Thoracic aorta (tissue), 2 donors: ENCODE measurements at places on chromosomes 6 and 20. TPM values are rescaled to one million over a fixed set of nuclear protein-coding genes. Genes with fewer than 3 reads are reported as not detected.

DNA sequence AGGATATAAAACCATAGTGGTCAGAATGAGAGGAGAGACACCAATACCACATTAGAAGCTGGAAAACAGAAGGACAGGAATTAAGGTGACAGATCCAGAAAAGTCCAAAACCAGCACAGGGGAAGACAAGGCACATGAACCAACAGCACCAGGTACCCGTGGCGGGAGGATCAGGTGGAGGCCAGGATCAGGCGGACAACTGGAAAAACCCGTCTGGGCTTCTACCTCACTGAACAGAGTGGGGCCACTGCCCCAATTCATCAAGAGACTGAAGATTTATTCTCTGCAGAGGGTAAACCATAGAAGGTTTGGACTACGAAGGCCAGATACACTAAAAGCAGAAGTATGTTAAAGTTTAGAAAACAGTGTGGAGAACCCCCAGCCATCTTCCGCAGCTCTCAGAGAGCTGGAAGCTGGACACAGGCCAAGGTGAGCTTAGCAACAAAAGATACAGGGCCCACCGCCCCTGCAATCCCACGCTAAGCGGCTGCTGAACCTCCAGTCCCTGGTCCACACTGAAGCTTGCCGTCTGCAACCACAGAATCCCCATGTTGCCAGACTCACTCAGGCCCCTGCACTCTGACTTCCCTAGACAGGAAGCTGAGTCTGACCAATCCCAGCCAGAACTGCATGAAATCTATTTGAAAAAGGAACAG, 29.9 kb downstream of the ABHD12 start:
- DNase-seq: no peak

GRCh38 chr6:35214869-35215664, 1.3 kb downstream of the SCUBE3 start:
- DNase-seq: no peak

GRCh38 chr6:33177552-33178446, 14.5 kb downstream of the COL11A2 start:
- no peak for DNase-seq

- DNase-seq: no peak
Measured at GRCh38 chr6:5736016-5736738, 270.5 kb downstream of the NRN1 start.

DNA sequence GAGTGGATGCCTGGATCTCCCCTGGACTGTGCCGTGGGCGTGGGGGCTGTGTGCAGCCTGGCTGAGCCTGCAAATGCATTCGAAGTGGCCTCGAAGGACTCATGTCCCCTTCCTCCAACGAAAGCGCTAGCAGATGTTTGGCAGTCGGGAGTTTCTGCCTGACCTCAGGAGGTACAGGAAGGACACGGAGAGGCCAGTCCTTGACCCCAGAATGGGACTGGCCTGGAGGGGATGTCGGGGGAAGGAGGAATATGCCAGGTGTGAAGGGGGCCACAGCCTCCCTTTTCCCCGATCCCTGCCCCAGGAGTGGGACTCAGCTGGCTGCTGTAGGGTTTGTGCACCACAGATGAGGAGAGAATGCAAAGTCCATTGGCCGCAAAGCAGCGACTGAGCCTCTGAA, 45.6 kb downstream of the APCDD1L start:
- DNase-seq: no peak

- DNase-seq: no peak
Measured at GRCh38 chr20:21515300-21516179, 1.7 kb upstream of the NKX2-2 start.

DNA sequence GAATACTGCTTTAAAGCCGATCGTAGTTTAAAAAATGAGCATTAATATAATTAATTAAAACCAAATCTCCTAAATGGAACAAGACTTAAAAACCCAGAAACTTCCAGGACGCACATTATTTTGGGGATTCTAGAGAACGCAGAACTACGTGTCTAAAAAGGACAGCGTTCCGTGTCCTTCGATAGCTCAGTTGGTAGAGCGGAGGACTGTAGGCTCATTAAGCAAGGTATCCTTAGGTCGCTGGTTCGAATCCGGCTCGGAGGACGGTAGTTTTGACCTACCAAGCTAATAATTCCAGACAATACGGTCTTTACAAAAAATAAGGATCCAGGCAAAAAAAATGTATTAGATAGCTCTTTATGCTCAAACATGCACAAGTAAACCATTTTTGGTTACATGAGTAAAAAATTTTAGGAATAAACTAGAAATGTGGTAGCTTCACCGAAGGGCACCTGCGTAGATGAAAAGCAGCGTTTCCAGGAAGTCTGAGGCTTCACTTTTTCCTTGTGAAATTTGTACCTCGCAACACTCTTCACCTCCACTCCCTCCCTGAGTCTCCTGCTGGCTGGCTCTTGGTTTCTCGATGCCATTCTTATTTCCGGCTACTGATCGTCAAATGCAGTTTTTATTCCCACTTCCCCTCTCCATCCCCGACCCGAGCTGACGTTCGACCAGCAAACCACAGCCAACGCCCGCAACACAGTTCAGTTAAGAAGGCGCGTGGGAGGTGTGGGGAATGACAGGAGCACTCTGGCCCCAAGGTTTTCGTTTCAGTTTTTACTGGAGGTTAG, 19.6 kb upstream of the ABT1 start:
- no peak for DNase-seq

DNA sequence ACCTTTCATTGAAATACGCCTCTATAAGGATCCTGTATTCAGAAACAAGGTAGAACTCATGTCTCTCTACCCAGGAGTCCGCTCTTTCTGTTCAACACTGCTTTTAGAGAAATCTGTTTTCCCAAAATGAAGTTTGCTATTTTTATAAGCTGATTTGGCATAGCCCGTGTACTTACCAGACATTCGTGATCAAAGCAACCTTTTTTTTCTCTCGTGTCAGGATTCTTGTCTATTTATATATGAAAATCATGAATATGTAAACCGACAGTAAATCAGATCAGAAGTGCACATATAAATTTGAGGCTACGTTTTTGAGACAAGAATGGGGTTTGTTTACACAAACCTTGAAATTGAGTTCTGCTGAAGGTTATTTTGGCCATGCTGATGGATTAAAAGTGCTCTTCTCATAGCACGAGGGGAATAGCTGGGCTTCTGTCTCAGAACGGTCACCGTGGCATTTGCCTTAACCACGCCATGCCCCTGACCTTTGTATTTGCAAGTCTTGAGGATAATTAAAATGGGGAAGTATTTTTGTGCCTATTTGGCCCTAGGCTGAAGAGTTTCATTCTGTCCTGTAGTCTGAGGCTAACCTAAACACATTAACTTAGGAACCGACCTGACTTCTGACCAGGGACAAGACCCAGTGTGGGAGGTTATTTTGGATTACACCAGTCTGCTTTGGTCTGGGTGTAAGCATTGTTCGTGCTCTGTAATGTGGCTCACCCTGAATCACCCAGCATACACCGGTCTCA, 118.6 kb downstream of the MAP3K4 start:
- DNase-seq: no peak

DNA sequence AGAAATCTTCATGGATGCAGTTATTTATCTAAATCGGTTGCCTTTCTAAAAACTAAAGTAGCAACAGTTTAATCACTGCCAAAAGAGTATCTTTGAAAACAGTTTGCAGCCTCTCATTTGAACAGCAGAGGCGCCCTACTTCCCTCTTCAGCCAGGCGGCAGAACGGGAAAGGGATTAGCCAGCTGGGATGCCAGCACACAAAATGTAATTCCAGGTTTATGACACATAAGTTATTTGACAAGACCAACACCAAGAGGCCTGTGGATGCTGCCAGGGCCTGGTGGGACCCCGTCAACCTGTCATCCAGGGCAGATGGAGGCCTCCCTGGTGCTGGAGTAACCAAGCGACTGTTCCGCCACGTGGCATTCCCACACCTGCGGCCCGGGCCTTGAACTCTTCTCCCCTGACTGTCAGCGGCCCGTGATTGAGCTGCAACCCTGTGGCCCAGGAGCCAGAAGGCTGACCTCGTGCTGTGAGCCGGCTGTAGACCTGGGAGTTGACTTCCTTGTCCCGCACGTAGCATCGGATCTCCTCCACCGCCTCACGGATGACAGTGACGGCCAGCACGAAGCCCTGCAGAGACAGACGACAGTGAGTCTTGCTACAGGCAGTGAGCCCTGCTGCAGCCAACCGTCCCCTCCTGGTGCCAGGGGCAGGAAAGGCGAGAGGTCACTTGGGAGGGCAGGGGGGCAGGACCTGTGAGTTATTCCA, 55.5 kb downstream of the ATP9A start:
- no peak for DNase-seq

GRCh38 chr6:125154761-125155135, 1.2 kb downstream of the TPD52L1 start:
- no peak for DNase-seq

DNA sequence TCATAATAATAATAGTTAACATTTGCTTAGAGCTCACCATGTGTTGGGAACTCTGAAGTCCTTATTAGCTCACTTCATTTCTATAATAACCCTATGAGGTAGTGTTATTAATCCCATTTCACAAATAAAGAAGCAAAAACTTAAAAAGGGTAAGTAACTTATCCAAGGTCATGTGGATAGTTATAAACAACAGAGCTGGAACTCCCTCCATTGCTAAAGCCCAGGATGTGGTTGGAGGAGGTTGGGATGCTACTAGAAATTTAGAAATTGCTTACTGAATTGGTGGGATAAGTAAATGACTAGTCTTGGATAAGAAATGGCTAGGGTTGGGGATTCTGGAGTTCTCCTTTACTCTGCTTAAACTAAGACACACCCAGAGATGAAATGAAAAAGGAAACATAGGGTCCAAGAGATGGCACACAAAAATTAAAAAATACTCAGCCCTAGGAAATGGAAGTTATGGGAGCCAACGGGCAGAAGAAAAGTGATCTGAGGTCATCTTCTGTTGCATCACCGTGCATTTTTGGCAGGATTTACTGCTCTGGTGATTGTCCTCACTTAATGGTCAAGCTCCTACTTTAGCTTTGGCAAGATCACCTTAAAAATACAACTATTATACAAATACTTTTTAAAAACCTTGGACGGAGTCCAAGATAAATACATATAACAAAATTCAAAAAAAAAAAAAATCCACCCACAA, 7.7 kb upstream of the CLIC5 start:
- DNase-seq: no peak

GRCh38 chr6:39226639-39227329, 2.5 kb downstream of the KCNK5 start:
- no peak for DNase-seq

DNA sequence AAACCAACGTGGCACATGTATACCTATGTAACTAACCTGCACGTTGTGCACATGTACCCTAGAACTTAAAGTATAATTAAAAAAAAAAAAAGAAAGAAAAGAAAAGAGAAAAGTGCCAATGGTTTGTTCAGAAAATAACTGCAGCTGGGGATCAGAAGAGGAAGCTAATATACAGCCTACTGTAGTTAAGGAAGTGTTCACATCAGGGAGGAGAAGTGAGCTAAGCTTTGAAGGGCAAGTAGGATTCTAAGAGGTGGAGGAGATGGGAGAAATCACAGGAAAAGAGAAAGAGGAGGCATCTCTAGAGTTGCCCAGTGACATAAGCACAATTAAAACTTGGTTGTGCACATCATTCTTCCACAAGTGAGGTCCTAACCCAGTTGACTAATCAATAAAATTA, 214.4 kb upstream of the DTNBP1 start:
- DNase-seq: no peak

- DNase-seq: no peak
Measured at GRCh38 chr6:116369540-116369939, 1.2 kb upstream of the DSE start.

DNA sequence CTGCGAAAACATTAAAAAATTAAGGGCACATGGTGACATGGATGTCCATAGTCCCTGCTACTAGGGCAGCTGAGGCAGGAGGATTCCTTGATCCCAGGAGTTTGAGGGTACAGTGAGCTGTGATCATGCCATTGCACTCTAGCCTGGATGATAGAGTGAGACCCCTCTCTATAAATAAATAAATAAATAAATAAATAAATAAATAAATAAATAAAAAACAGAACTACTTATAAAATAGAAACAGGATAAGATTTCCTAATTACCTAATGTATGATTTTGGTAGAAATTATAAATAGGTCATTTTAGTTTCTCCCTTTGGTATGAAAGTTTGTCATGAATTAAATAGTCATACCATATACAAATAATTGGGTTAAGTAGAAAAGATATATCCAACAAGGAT, 916.2 kb downstream of the GRIK2 start:
- DNase-seq: no peak

The FAM217A gene
- not detected for total RNA-seq

The SLC24A3 gene
- total RNA-seq: 8.3 TPM

The PLCB4 gene
- total RNA-seq: 15.3 TPM

The TMEM244 gene
- not detected for total RNA-seq

The NOTCH4 gene
- total RNA-seq: 26.0 TPM

The MRS2 gene
- 20.2 TPM for total RNA-seq
